ENCODE measurements at places on chromosomes 16 and 17. TPM values are rescaled to one million over a fixed set of nuclear protein-coding genes. Genes with fewer than 3 reads are reported as not detected.

The GSE1 gene
- 64.5 TPM for polyA plus RNA-seq

DNA sequence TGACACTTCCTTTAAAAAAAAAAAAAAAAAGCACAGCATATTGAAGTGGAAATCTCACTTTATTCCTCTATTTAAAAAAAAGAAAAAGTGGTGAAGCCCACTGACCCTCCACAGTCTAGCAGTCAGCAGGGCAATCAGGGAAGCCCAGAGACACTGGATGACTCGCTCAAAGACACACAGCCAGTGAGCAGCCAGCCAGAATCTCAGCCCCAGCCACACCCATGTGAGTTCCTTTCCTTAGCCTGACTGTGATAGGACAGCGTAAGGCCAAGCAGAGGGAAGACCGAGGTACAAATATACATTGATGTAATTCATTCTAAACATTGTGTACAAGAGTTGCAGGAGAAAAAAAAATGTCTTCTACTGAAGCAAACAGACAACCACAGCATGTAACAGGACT lies 22.5 kb downstream of the XPO6 start:
- no peak for DNase-seq

GRCh38 chr16:81324808-81325207 lies 10.0 kb downstream of the GAN start:
- DNase-seq, result no peak

GRCh38 chr17:2042933-2043332 lies 1.1 kb downstream of the OVCA2 start:
- DNase-seq, result no peak

DNA sequence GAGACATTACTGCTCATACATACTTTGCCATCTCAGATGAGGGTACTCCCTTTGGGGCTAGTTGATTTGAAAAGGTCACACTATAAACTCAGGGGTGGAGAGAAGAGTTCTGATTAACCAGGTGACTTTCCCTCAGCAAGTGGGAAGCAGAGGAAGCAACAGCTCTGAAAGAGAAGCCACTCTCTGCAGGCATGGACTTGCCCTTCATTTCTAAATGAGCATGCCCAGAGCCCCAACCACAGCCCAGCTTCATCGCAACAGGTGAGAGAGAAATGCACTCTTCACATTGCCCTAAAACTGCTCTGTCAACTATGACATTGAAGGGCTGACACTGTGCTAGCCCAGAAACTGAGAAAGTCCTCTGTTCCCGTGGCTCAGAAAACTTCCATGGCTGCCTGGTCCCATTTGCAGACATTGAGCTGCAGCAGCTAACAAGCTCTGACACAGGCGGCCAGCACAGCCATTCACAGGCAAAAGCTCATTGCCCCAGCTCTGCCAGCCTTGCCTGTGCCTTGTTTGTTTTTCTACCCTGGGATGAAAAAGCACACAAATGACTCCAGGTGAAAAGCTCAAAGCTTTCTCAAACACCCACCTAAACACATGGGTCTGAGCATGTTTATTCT lies 419.8 kb upstream of the DYNLRB2 start:
- DNase-seq, result no peak

DNA sequence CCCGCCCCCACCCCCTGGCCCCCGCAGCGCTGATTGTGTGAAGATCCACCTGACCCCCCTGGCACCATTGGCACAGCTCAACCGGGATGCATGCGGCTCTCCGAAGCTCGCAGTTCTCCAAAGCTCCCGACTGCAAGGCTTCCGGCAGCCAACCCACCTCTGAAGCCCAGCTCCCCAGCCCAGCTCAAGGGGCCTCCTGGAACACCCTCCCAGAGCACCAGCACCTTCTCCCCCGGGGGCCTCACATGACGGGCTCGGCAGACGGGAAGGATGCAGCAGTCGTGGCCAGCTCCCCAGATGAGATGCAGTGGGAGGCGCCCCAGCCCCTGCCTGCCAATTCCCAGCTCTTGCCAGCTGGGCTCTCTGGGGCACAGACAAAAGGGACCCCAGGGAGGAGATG lies 215.3 kb downstream of the ZNF423 start:
- DNase-seq, result no peak

DNA sequence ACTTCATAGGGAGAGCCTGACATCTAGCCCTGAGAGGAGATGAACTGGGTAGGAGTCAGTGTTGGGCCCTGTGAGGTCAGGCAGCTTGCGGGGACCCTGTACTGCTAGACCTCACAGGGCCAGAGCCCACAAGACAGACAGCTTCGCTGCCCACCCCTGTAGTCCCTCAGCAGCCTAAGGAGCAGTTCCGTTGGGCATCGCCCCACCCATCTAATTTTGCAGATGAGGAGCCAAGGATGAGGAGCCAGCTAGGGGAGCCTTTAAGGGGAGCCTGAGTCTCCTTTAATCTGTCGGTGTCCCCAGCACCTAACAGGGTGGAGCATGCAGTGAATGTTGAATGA lies 755 bp upstream of the TUFM start:
- DNase-seq, result no peak

DNA sequence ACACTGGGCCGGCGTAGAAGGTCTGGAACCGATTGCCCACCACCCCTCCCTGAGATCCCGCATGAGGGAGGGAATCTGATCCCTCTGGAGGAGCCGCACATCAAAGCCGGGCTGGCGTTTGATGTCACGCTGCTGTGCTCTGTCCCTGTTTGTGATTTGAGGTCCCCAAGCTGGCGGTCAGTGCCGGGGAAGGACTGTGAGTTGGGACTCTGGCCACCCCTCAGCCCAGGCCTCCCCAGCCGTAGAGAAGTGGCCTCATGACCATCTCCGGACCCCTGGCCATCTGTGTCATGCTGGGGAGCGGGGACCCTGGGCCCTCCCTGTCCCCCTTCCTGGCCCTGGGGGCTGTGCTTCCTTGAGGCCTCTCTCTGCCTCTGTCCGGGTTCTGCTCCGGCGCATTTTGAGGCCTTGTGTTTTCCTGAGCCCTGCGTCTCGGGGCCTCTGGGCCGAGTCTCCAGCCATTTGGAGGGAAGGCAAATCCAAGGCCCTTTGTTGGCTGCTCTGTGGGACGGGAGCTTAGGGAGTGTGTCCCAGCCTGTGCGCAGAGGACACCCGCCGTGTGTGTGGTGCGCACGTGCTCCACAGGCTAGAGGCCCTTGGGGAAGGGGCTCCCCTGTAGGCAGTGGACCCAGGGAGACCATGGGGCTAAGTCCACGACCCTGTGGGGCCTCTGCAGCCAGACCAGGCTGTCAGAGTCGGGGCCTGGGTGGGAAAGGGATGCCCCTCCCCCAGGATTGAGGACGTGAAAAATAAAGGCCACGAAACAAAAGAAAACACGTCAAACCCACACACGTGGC lies 15.1 kb downstream of the ASPSCR1 start:
- DNase-seq, result no peak

DNA sequence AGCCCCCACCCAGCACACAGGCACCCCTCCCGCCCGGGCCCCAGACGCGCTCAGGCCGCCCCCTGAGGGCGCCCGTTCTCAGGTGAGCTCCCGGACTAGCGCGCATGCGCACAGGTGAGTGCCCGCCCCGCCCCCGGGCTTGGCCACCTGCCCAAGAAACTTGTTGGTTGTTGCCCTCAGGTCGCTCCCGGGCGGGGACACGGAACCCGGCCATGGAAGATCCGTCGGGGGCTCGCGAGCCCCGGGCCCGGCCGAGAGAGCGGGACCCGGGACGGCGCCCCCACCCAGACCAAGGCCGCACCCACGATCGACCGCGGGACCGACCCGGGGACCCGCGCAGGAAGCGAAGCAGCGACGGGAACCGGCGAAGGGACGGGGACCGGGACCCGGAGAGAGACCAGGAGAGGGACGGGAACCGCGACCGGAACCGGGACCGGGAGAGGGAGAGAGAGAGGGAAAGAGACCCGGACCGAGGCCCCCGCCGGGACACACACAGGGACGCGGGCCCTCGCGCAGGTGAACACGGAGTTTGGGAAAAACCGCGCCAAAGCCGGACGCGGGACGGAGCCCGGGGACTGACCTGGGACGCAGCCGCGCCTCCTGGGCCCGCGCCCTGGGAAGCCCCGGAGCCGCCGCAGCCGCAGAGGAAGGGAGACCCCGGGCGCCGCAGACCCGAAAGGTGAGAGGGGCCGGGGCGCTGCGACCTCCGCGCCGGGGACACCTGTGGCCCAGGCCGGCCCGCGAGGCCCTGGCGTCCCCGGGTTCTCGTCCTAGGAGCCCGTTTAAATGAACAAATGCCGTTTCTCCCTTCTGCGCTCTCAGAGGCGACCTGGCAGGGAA lies at the start of gene MARVELD3:
MARVELD3 (plus strand) TSS at position 167 of the 840 bp plus-strand sequence; CDS start at position 213, 46 bp downstream.
- DNase-seq, result no peak

DNA sequence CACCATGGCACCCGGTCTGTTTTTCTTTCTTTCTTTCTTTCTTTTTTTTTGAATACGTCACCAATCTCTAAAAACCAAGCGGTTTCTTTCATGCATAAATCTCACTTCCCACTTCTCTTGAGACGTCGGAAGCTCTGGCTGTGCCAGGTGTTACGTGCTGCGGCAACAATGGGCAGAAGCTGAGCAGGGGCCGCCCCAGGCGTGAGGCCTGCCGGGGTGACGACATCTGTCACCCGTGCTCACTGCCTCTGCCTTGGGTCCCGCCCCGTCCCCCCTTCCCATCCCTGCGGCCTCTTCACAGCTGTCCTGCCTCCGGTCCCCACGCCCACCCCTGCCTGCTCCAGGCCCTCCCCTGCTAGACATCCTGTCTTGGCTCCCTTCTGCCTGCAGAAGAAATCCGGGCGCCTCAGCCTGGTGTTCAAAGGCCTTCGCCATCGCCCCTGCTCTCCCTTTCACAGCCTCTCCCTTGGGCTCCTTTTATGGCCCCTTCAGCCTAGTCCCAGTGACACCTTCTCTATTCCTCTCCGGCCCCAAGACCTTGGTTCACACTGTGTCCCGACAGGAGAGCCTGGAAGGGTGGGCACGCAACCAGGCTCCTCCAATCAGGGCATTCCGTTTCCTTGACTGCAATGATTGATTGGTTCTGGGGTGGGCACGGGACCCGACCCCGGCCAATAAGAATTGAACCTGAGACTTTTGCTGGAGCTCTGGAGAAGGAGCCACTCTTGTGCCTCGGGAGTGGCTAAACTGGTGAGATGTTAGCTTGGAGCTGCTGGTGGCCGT lies 4.8 kb downstream of the P2RX1 start:
- no peak for DNase-seq

GRCh38 chr17:77924757-77925336 lies 33.7 kb upstream of the TNRC6C start:
- DNase-seq, result no peak

The CCL13 gene
- polyA plus RNA-seq, result not detected
